ENCODE measurements at places on chromosomes 4 and X.

DNA sequence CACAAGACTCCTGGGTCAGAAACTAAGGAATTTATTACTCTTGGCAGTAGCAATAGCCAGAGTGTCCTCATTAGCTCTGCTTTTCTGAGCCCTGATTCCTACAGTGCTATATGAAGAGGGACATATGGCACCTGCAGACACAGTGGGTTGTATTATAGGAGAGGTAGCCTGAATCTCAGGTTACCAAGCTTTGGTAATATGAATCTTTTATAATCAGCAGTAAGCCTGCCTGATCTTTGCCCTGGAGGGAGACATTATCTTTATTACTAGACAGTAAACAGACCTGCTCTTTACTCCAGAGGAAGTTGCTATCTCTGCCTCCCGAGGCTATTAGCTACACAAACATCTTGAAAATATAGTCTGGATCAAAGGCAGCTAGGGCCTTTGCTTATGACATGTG, 62.5 kb upstream of the HOPX start:
- DNase-seq, result peak; percentile 92

DNA sequence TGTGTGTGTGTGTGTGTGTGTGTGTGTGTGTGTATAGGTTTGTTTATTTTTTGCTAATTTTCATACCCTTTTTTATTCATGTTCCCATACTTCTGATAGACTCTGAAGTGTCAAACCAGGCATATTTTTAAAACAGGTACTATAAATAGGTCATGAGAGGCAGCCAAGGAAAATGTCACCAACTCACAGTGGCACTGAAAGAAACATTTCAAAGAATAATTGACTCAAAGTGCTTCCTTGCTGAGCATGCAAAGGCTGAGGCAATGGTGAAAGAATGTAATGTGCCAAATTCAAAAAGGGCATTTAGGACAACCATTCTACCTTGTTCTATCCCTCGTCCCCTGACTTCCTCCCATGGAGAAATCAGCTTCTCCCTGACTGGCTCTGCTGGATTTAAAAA, 95.5 kb downstream of the EIF4E start:
- no peak for DNase-seq

GRCh38 chrX:21779095-21779494, 21.2 kb upstream of the SMPX start:
- DNase-seq, result no peak

DNA sequence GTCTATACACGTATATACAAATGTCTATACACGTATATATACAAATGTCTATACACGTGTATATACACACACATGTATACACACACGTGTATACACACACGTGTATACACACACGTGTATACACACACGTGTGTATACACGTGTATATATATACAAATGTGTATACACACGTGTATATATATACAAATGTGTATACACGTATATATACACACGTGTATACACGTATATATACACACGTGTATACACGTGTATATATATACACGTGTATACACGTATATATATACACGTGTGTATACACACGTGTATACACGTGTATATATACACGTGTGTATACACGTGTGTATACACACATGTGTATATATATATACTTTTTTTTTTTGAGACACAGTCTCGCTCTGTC, 23.9 kb upstream of the N4BP2 start:
- DNase-seq, result no peak

DNA sequence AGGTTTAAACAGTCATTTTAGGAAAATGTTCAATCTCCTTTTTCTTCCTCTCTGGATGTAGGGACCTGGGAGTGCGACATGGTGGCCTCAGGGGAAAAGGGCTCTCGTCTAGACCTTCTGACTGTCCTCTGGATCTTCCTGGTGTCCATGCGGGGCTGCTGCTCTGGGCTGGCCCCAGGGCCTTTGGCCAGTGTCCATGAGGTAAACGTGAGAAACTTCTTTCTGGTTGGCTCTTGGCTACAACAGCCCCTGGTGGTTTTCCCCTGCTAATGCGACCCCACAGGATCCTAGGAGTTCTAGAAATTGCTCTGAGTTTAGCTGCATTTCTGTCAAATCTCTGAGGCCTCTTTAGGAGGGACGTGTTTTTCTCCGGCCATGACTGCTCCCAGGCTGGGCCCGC, 85.7 kb downstream of the MFAP3L start:
- DNase-seq, result no peak

DNA sequence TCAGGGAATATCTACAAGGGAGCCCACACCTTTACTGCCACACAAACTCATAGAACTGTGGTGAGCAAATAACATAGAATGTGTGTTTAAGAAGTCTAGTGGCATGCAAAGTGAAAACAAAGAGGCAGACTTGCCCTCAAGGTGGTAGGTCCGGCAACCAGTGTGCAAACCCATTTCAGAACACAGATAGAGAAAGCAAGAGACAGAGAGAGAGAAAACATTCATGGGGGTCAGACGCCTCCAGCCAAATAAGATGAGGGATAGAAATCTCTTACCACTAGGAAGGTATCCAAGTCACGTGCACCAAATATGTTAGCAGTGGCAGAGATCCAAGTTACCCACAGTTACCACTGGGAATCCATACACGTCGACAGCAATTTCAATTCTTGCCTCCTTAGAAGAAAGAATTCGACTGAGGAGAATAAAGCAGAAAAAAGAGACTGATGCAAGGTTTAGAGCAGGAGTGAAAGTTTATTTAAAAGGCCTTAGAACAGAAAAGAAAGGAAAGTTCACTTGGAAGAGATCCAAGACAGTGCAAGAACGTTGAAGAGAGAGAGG, 252.8 kb downstream of the NAP1L3 start:
- DNase-seq, result no peak

GRCh38 chrX:39859991-39860861, 237.5 kb downstream of the BCOR start:
- peak; percentile 43 for DNase-seq

- no peak for DNase-seq
These were observed 21.2 kb upstream of the MSX1 start for GRCh38 chr4:4838051-4838935.

DNA sequence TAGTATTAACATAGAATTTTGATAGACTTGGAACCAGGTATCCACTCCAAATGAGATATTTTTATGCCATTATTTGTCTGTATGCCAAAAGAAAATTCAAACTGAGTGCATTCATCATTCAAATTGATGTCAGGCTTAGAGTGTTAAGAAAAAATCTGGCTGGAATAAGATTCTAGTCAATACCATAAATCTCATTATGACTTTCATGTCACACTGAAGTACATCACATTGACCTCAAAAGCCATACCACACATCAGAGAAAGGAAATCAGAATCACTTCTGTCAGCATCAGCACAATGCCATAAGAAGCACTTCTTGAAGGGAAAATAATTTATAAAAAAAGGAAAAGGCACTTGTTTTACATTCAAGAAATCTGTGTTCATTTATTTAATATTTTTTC, 119.0 kb upstream of the BMP3 start:
- no peak for DNase-seq

DNA sequence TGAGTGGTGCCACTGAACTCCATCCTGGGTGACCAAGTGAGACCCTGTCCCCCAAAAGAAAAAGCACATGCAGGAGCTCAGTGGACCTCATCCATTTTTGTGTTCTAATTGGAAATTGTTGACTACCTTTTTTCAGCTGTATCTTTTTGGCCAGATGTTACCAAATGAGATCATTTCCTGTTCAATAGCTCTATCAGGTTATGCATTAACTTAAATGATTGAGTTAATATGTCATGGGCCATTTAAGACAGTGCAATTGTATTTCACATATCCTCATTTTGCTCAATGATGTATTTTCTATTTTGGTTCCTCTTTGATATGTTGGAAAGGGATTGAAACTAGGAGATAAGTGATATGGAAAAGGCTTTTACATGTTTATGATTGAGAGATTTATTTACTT, 26.2 kb upstream of the RHOH start:
- peak; percentile 40 for DNase-seq

GRCh38 chr4:20087522-20087911, 164.2 kb upstream of the SLIT2 start:
- DNase-seq, result no peak

GRCh38 chr4:159062381-159062780, 40.5 kb upstream of the RAPGEF2 start:
- DNase-seq, result no peak

- peak; percentile 23 for DNase-seq
These were observed 395 bp downstream of the RAB28 start for GRCh38 chr4:13483768-13484121.

DNA sequence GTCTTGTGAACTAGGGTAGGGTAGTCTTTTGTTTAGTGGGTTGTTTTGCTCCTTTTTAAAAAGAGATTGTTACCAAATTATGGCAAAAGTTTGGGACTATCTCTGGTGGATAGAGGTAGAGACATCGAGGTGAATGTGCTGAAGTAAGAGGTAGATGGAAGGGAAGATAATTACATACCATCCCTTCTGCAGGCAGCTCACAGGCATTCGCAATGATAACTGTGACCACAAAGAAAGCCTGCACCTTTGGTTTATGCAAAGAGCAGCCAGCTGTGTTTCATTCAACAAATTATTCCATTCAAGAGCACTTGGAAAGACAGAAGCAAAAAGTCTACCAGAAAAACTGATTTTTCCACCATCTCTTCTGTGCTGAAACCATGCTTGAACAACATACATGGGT, 155.6 kb downstream of the GATB start:
- no peak for DNase-seq

DNA sequence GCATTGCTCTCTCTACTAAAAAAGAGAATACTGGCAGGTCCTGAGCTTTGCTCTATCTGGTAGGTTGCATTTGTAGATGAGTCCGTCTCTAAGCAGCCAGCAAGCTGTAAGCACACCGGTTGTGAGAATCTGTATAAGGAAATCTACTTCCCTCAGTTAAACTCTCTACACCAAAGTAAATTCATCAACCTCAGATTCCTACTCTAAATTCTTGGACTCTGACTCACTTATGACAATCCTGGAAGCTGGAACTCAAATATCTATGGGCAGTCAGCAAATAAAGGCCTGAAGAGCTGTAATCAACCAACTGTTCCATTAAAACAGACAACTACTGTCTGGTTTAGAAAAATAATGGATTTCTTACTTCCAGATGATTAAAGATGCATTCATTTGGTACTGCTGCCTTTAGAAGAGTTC, 37.9 kb downstream of the FAT1 start:
- peak; percentile 68 for DNase-seq

DNA sequence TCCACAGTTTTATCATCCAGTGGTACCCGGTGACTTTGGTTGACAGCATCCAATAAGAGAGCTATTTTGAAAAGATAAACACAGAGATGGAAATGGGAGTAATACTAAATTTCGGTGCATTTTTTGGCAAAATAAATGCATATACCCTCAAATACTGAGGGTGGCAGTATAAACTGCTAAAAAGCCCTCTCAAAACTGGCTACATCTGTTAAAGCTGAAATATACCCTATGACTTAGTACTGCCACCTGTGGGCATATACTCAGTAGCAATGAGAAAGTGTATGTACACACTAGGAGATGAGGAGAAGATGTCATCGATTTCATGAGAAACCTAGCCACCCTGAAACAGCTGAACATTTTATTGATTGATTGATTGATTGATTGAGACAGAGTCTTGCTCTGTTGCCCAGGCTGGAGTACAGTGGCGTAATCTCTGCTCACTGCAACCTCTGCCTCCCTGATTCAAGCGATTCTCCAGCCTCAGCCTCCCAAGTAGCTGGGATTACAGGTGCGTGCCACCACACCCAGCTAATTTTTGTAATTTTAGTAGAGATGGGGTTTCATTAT, 12.2 kb upstream of the TMEM128 start:
- DNase-seq, result no peak

DNA sequence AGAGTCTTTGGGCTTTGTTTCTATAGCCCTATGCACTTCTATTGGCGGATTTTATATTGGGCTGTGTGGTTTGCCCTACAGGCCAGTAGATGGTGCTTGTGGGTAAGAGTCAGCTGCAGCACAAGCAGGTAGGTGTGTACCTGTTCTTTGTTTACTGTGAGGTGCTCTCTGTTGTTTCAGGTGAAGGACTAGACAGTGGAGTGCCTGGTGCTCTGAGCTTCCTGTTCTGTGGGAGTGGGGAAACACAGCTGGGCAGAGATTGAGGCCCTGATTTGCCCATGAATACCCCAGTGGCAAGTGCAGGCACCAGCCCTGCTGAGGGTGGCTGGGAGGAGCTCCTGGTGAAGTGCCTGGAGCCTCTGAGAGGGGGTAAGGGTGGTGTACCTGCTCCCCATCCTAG, 26.3 kb upstream of the UCP1 start:
- peak; percentile 45 for DNase-seq

DNA sequence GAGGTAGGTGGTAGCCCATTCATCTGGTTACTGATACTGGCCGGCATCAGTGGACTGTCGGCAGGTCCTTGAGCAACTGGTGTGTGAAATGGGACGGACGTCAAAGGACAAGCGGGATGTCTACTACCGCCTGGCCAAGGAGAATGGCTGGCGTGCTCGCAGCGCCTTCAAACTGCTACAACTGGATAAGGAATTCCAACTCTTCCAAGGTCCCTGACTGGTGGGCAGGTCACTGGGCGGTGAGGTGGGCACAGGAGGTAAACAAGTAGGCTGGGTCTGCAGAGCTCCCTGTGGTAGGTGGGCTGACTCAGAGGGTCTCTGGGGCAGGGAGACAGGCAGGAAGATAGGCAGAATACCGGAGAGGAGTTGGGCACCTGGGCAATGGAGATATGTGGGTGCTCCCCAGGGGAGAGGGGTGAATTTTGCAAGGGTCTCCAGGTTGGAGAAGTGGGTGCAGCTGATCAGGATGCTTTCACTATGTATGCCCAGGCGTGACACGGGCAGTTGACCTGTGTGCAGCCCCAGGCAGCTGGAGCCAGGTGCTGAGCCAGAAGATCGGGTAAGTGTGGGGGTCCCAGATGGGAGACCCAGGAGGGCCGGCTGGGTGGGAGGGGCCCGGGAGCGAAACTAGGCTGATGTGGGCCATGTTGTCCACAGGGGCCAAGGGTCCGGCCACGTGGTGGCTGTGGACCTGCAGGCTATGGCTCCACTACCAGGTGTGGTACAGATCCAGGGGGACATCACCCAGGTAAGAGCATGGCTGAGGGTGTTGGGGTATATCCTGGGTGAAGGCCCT, 2.2 kb downstream of the FTSJ1 start:
- DNase-seq, result no peak

GRCh38 chr4:131427000-131427399, 1722.1 kb upstream of the PCDH10 start:
- DNase-seq, result no peak

- DNase-seq, result no peak
These were observed 164.4 kb upstream of the FTHL17 start for GRCh38 chrX:31236231-31236630.

- DNase-seq, result no peak
These were observed 66.8 kb downstream of the USP46 start for GRCh38 chr4:52592287-52592686.

- no peak for DNase-seq
These were observed 6.6 kb downstream of the ZFX start for GRCh38 chrX:24156177-24156576.

DNA sequence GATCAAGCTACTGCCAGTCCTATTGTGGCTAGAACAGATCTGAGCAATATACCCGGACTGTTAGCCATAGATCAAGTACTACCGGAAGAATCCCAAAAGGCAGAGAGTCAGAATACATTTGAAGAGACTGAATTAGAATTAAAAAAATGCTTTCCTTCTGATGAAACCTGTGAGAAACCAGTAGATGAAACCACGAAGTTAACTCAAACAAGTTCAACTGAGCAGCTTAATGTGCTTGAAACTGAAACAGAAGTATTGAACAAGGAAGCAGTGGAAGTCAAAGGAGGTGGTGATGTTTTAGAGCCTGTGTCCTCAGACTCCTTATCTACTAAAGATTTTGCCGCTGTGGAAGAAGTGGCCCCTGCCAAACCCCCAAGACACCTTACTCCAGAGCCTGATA, 46.8 kb downstream of the WDR44 start:
- DNase-seq, result no peak
